ENCODE measurements at places on chromosomes 2 and 18.

DNA sequence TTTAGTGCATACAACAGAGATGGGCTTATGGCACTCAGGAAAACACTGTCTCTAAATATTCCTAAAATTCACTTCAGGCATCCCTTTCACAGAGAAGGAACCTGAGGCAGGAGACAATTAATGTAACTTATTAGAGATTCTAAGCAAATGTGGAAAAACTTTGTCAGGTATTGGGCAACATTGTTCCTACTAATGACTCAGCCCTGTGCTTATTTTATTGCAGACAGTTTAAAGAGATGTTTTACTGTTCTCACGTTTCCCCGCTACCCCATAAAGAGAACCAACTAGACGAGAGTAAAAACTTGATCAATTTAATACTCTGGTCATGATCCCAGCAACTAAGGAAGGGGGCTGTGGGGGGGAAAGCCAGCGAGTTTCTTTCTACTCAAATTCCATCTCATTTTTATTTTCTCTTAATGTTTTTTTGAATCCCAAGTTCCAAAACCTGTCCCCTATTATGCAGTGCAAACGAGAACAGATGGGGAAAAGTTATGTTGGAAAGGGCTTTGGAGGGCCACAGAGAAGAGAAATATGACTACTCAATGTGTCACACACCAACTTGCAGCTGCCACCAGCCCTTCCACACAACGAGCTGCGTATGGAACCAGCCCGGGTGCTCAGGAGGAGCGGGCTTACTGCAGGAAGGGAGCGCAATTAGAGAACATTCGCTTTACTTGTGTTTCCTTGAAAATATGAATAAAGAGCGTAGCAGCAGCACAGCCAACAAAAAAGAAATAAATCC is 18.7 kb upstream of the ACVR1 start:
- DNase-seq: no peak

GRCh38 chr2:96687266-96687665 is 44.7 kb downstream of the FER1L5 start:
- no peak for DNase-seq

DNA sequence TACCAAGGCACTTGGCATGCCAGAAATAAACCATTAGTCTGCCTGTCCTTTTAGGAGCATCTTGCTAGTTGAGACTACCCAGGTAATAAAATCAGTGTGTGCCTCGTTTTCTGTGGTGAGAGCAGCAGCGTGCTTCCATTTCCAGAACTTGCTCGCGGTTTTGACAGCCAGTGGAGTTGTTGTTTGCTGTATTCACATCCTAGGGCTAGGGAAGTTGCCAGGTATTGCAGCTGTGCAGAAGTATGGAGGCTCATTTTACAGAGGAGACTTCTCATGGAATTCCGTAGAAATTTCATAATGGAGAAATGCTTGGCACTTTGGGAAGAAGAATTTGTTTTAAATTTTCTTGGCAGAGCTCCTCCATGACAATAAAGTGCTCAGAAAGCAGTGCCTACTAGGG is 1355.1 kb upstream of the ZEB2 start:
- no peak for DNase-seq

DNA sequence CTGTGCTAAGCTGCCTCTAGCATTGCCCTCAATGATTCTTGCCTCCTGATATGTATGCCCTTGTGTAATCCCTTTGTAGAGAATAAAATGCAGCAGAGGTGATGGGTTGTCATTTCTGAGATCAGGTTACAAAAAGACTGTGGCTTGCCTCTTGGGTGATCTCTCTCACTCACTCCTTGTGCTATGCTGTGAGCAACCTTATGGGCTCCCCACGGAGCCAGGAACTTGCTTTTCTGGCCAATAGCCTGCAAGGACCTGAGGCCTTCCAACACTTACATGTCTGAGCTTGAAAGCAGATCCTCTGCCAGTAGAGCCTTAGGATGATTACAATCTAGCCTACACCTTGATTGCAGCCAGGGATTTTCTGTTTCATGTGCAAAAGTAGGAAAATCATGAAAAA is 123.1 kb upstream of the XIRP2 start:
- DNase-seq: no peak

DNA sequence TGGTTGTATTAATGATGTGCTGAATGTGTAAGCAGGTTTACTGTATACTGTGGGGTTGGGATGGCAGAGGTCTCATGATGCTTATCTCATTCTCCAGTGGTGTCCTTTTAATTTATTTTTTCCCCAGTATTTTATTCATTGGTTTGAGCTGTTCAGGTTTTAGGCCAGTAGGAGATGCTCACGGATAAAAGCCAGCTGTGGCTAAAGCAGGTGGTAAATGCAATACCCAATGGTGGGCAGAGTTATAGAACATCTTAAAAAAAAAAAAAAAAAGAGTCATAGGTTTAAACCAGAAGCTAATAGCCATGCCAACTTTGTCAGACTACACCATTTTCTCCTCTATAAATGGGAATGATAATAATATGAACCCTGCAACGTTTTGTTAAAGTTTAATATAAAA is 57.8 kb upstream of the NEUROD1 start:
- DNase-seq: no peak

DNA sequence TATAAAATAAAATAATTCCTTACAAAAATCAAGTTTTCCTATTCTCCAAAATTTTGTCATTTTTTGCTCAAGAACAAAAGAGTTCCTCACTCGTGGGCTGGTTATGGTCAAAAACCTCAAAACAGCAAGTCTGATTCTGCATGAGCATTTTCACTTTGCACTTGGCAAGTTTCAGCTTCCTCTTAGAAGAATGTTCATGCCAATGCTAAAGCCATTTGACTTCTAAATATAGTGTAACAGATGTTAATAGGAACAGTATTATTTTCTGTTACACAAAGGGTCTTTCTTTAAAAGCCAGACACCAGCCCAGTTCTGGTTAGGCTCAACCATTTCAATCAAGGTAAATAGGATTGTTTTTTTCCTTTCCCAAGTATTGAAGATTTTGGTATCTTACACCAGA is 261.3 kb upstream of the CCDC68 start:
- no peak for DNase-seq

GRCh38 chr2:171513719-171514160 is 8.5 kb upstream of the CYBRD1 start:
- no peak for DNase-seq

DNA sequence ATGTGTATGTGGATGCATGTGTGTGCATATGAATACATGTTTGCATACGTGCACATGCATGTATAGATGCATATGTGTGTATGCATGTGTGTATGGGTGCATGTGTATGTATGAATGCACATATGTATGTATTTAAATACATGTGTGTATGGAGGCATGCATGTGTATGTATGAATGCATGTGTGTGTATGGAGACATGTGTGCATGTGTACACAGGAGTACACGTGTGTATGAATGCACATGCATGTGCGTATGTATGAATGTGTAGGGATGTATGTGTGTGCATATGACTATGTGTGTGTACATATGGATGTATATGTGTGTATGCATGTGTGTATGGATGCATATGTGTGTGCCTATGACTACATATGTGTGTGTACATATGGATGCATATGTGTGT is 51.9 kb downstream of the DCDC2C start:
- no peak for DNase-seq

DNA sequence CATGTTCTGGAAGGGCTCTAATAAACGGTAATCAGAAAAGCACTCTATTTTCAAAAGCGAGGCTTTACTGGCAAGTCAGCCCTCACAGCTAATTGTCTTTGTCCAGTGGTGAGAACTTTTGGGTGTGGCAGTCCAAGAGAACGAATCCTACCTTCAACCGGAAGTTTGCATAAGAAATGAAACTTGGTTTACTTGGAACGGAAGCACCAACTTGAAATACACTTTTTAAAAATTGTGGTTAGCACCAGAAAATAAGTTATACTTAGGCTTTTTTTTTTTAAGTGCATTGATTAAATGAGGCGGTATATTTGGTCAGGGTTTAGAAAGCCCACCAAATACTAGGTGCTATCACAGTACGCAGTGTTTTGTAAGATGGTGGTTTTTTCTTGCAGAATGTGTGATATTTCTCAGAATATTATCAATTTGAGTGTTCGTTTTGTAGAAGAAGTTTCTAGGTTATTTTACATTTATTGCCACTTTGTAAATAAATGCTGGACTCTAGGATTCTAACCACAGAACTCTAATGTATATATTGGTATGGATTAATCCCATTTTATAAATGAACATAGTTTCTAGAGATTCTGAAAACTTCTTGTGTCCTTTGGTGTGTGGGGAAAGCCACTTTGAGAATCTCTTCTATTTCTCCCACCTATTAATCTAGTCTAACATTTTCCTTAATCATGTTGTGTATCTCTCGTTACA is 1.2 kb downstream of the MYL12A start:
- no peak for DNase-seq

GRCh38 chr2:225998116-225998515 is 598.6 kb downstream of the NYAP2 start:
- no peak for DNase-seq

DNA sequence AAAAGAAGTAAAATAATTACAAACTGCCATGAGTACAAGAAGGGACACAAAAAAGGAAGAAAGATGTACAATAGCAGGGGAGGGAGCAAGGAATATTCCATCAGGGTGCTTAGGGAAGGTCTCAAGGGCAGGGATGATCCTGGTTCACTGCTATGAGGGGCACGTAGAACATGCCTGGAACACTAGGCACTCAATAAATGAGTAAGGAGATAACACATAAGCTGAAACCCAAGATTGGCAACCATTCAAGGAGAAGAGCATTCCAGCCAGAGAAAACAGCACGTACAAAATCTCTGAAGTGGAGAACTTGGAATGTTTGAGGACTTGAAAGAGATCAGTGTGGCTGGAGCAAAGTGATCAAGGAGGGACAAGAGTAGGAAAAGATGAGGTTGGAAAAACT is 103.2 kb downstream of the FAM161A start:
- no peak for DNase-seq

GRCh38 chr2:72028351-72028995 is 119.2 kb downstream of the CYP26B1 start:
- no peak for DNase-seq

GRCh38 chr2:121555008-121555407 is 24.3 kb downstream of the RNU4ATAC start:
- DNase-seq: no peak

DNA sequence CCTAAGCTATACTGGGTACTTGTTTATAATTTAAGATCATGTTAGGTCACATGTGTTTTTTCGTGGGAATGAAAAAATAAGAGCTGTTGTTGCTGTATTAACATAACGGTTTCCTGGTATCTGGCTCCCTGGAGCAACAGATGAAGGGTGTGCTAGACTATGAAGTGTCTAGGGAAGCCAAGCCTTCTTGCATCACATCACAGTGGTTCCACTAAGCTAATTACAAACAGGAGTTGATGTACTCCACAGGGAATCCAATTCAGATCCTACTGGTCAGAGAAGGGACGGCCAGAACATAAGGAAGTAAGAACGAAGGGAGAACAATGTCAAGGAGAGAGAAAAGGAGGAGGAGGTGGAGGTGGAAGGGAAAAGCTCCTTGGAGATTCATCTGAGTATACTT is 193.0 kb upstream of the CYP26B1 start:
- DNase-seq: no peak

- no peak for DNase-seq
Measured at GRCh38 chr18:3340682-3341097, 78.8 kb downstream of the MYL12B start.

DNA sequence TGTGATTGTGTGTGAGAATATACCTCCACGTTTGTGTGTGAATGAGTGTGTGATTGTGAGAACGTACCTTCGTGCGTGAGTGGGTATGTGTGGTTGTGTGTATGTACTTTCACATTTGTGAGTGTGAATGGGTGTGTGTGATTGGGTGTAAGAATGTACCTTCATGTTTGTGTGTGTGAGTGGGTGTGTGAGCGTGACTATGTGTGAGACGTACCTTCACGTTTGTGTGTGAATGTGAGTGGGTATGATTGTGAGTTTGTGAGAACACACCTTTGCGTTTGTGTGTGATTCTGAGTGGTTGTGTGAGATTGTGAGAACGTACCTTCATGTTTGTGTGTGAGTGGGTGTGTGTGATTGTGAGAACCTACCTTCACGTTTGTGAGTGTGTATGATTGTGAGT is 5.8 kb upstream of the ADCY3 start:
- no peak for DNase-seq

Measured in T-helper 2 cell (primary cell).